ENCODE measurements at places on chromosomes 12 and 14. TPM values are rescaled to one million over a fixed set of nuclear protein-coding genes. Genes with fewer than 3 reads are reported as not detected.

DNA sequence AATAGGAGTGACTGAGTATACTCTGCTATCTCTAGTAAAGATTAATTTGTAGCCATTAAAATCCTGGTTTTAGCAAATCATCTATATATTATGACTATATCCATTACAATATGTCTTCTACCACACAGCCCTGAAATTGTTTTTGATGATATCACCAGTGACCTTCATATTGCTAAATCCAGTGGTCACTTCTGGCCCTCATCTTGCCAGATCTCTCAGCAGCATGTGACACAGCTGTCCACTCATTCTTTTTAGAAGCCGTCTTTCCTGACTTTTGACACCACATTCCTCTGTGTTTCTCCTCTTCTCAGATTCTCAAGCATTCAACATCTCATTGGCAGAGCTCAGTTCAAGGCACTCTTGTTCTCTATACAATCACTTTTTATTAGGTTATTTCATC is 54.9 kb downstream of the CPNE8 start:
- DNase-seq: peak; percentile 36

GRCh38 chr12:50918584-50919316 is 33.6 kb upstream of the HIGD1C start:
- peak; percentile 94 for DNase-seq

DNA sequence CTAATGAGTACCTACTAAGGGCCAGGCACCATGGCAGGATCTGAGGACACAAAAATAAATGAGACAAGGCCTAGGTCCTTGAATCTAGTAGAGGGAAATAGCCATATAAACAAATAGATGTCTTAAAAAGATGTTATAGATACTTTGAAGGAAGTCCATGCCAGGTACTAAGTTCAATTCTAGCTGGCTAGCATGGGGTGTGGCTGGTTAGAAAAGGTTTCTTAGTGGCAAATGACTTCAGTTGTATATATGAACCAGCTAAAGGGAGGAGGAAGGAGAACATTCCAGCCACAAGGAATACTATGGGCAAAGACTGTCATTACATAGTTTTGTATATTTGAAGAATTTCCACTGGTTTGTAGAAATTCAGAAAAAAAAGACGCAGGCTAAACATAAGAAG is 133.6 kb upstream of the BMP4 start:
- DNase-seq: no peak

- no peak for DNase-seq
Observed at GRCh38 chr12:124162151-124163110, 132.5 kb upstream of the RFLNA start.

KLHL33 gene
- 0.43 TPM for total RNA-seq

PRKAG1 gene
- 61.2 TPM for total RNA-seq

REC8 gene
- 4.2 TPM for total RNA-seq

SRRM4 gene
- total RNA-seq: not detected

TPH2 gene
- not detected for total RNA-seq

RIPK3 gene
- total RNA-seq: 0.32 TPM

All from fibroblast of villous mesenchyme (primary cell).